H1 (cell line): ENCODE measurements at places on chromosomes 4 and X. TPM values are rescaled to one million over a fixed set of nuclear protein-coding genes. Genes with fewer than 3 reads are reported as not detected.

- no peak for DNase-seq
- no peak overlapping the region for H3K4me3 ChIP-seq
- H3K36me3 ChIP-seq: no peaks in the 10 kb centered on the region
- H3K27ac ChIP-seq: no peak overlapping the region
Measured at GRCh38 chr4:140052050-140052449, 101.9 kb downstream of the MAML3 start.

- no peaks in the 10 kb centered on the region for H3K4me1 ChIP-seq
- no peak overlapping the region for H3K4me3 ChIP-seq
- DNase-seq: no peak
- no peaks in the 10 kb centered on the region for H3K27me3 ChIP-seq
- no peak overlapping the region for H3K27ac ChIP-seq
Measured at GRCh38 chrX:1215123-1215823, 2.8 kb upstream of the CRLF2 start.

DNA sequence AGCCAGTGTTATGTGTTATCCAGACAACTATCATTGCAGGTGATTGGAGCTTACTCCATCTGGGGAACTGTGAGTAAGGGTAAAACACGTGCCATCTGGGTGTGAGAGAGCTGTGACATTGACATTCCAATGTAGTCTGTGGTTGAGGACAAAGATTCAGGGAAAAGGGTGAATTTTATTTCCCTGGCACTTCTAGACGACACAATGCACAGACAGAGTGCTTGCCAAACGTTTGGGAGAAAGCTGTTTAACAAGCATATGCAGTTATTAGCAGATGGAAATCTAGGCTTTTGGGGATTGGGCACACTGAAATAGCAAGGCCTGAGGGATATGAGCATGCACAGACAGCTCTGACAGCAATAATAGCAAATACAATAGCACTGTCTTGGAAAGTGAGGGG lies 21.3 kb upstream of the CTSO start:
- H3K4me1 ChIP-seq: no peaks in the 10 kb centered on the region
- H3K27me3 ChIP-seq: no peaks in the 10 kb centered on the region
- no peak overlapping the region for H3K4me3 ChIP-seq

- H3K4me3 ChIP-seq: no peak overlapping the region
- no peak overlapping the region for H3K27ac ChIP-seq
- H3K27me3 ChIP-seq: no peaks in the 10 kb centered on the region
Measured at GRCh38 chrX:46278572-46278971, 266.6 kb downstream of the ZNF674 start.

The CABS1 gene
- 0.03 TPM in 1 of 2 replicates, not detected in the other for polyA plus RNA-seq

GRCh38 chrX:24703185-24703494 lies 9.4 kb downstream of the POLA1 start:
- H3K27me3 ChIP-seq: no peaks in the 10 kb centered on the region
- DNase-seq: no peak
- H3K4me1 ChIP-seq: no peaks in the 10 kb centered on the region
- H3K27ac ChIP-seq: no peak overlapping the region

The SPACA5 gene
- polyA plus RNA-seq: 0.26 TPM in 1 of 2 replicates, not detected in the other

DNA sequence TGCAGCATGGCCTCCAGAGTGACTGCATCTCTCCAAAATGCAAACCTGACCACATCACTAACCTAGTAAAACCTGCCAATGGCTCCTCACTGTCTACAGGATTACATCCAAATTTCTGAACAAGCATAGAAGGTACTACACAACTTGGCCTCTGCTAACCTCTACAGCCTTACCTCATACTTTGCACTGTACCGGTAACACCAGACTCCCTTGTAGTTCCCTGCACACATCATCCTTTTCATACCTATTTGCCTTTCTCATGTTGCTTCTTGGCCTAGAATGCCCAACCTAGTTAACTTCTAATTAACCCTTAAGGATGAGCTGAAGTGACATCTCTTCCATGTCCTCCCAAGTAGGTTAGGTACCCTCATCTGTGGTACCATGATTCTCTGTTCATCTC lies 33.4 kb upstream of the KCNE5 start:
- H3K36me3 ChIP-seq: peaks cover 7% of the 10 kb centered on the region
- no peak for DNase-seq
- no peaks in the 10 kb centered on the region for H3K27me3 ChIP-seq
- H3K4me1 ChIP-seq: no peaks in the 10 kb centered on the region
- H3K4me3 ChIP-seq: no peak overlapping the region

- H3K36me3 ChIP-seq: no peaks in the 10 kb centered on the region
- H3K4me3 ChIP-seq: no peak overlapping the region
- H3K4me1 ChIP-seq: no peaks in the 10 kb centered on the region
- no peak for DNase-seq
- H3K27me3 ChIP-seq: no peaks in the 10 kb centered on the region
Measured at GRCh38 chrX:34218063-34218462, 85.9 kb upstream of the FAM47A start.

- H3K4me3 ChIP-seq: no peak overlapping the region
- no peak overlapping the region for H3K27ac ChIP-seq
- no peaks in the 10 kb centered on the region; the same call in 1 of the 2 replicates for H3K4me1 ChIP-seq
- no peak for DNase-seq
- no peaks in the 10 kb centered on the region for H3K36me3 ChIP-seq
- H3K27me3 ChIP-seq: no peaks in the 10 kb centered on the region
Measured at GRCh38 chr4:40406340-40406739, 71.2 kb downstream of the CHRNA9 start.

DNA sequence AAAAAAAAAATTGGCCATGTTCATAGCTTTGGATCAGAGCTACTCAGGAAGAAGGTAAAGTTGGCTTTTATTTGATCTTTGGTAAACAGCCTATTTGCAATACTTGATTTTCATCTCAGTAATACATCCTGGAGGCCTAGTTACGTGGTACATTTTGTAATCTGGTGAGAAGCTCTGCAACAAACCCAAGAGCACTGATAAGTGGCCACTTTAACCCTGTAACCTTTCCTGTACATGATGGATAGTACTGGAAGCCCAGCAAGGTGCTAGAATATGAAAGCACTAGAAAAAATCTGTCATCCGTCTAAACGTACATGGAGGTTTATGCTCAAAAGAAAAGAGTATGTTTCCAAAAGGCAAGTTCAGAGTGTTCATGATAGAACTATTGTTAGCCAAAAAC lies 88.3 kb upstream of the BMP2K start:
- H3K4me3 ChIP-seq: no peak overlapping the region
- H3K27me3 ChIP-seq: no peaks in the 10 kb centered on the region
- H3K27ac ChIP-seq: no peak overlapping the region
- no peak for DNase-seq
- no peaks in the 10 kb centered on the region for H3K4me1 ChIP-seq

DNA sequence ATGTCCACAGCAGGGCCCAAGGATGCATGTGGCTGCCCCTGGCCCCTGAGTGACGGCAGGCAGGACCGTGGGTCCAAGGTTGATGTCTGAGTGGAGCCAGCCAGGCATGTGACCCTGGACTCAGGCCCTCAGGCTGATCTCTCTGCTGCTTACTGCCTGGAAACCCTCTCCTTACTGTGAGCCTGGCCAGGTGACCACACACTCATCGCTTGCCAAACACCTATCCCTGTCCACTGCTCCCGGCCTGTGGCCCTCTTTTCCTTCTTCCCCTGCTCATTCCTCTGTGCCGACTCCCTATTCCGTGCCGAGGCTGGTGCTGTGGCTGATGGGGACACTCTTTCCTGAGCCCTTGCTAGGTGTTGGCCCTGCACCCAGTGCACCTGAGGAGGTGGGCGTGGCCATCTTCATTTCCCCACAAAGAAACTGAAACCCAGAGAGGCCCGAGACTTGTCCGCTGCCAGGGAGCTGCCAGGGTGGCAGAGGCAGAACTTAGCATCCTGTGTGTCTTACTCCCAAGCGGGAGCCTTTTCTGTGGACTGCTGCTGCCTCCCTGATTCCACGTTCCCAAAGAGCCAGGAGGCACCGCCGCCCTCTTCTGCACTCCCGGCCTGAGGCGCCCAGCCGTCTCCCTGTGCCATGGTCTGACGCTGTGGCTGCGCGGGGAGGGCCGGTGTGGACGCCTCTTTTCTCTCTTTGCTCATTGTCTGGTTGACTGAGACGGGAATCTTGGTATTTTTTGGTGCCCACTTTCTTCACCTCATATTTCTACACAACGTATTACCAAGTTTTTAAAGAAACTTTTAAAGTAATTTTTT lies 11.2 kb upstream of the RNF4 start:
- H3K27ac ChIP-seq: no peak overlapping the region
- peaks cover 10% of the 10 kb centered on the region; the same call in 1 of the 2 replicates for H3K27me3 ChIP-seq
- peaks cover 2% of the 10 kb centered on the region; the same call in 1 of the 2 replicates for H3K4me1 ChIP-seq
- H3K36me3 ChIP-seq: no peaks in the 10 kb centered on the region

DNA sequence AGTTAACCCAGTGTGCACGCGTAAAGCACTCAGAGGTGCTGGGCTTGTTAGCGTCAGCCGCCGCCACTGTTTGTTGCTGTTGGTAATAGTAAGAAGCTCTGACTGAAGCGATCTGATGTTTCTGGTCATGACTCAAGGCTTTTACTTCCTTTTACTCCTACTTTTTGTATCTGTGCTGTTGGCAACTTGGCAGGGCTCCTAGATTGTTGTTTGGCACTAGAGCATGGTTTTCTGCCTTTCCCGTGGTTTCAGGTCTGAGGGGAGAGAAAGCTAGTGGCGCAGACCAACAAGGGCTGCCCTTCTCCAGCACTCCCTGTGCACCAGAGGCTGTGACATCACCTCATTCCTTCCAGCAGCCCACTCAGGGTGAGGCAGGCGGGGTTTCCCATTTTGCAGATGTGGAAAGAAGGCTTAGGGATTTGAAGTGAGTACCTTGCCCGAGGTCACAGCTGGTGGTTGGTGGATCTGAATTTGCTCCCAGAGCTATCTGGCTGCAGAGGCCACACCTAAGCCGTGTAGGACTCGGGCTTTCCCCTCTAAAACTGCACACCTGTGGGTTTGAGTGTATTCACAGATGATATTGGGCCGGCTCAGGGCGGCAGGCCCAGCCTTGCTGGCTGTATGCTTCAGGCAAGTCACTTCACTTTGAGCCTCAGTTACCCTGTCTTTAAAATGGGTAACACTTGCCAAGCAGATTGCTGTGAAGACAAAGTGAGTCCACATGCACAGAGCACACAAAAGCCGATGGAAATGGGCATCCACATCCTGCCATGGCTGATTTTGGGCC lies 51.2 kb upstream of the TADA2B start:
- H3K36me3 ChIP-seq: peaks cover 18% of the 10 kb centered on the region
- DNase-seq: no peak
- H3K27me3 ChIP-seq: no peaks in the 10 kb centered on the region
- H3K4me3 ChIP-seq: no peak overlapping the region
- no peak overlapping the region for H3K27ac ChIP-seq
- H3K4me1 ChIP-seq: peaks cover 12% of the 10 kb centered on the region

The TRIM75 gene
- not detected in 2 replicates for polyA plus RNA-seq

DNA sequence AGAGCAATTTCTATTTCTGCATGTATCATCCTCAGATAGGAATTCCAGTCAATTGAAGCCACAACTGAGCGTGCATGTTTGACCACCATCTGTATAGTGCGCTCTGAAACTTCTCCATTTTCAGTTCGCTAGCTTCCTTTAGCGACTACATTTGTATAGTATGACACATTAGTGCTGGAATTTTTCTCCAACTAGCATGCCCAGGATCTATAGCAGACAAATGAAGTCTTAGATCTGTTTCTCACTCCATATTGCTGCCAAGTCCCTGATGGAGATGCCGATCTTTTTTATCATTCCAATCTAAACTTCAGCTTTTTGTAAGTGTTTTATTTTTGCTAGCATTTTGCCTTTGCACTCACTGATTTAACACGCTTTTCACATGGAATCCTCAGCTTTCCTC lies 774.8 kb upstream of the TENM3 start:
- H3K4me1 ChIP-seq: no peaks in the 10 kb centered on the region

DNA sequence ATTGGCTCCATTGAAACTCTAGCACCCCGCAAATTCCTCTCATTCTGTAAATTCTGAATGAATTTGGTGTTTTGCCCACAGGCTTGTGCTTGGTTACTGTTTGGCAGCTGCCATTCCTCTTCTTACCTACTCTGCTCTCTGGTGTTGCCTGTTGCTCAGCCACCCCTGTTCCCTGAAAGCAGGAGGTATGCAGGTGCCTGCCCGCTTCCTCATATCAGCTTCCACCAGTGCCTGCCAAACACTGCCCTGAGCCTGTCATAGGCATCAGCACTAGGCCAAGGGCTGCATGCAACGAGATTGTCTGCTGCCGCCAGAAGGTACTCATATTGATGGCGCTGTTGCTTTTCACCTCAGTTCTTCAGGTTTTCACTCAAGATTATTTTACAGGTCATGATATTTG lies 978.1 kb downstream of the C4orf33 start:
- no peak for DNase-seq
- H3K27ac ChIP-seq: no peak overlapping the region
- H3K4me1 ChIP-seq: no peaks in the 10 kb centered on the region
- no peaks in the 10 kb centered on the region for H3K36me3 ChIP-seq
- H3K27me3 ChIP-seq: no peaks in the 10 kb centered on the region
- no peak overlapping the region for H3K4me3 ChIP-seq

GRCh38 chr4:109972786-109973528 lies 60.3 kb downstream of the EGF start:
- no peak overlapping the region; the same call in 1 of the 2 replicates for H3K27ac ChIP-seq
- peak overlapping the region; percentile 7; the same call in 1 of the 2 replicates for H3K4me3 ChIP-seq
- no peaks in the 10 kb centered on the region for H3K4me1 ChIP-seq
- no peaks in the 10 kb centered on the region for H3K27me3 ChIP-seq
- no peaks in the 10 kb centered on the region for H3K36me3 ChIP-seq

DNA sequence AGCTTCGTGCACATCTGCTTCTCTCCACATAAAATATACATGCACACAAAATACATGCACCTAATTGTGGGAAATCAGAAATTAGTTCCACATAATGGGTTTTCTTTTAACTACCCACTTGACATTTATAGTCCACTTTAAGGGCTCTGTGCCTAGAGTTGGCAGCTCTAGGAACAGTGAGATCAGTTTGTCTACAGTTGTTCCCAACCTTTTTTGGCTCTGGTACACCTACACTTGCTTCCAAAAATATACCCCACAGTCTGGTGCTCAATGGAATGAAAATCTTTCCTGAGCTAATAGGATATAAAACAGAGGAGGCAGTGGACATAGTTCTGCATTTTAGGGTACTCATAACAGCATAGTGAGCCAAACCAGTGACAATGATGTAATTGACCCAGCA lies 36.1 kb downstream of the HDAC8 start:
- H3K4me1 ChIP-seq: no peaks in the 10 kb centered on the region
- H3K4me3 ChIP-seq: no peak overlapping the region
- no peaks in the 10 kb centered on the region for H3K36me3 ChIP-seq
- H3K27ac ChIP-seq: no peak overlapping the region
- DNase-seq: no peak
- H3K27me3 ChIP-seq: no peaks in the 10 kb centered on the region

DNA sequence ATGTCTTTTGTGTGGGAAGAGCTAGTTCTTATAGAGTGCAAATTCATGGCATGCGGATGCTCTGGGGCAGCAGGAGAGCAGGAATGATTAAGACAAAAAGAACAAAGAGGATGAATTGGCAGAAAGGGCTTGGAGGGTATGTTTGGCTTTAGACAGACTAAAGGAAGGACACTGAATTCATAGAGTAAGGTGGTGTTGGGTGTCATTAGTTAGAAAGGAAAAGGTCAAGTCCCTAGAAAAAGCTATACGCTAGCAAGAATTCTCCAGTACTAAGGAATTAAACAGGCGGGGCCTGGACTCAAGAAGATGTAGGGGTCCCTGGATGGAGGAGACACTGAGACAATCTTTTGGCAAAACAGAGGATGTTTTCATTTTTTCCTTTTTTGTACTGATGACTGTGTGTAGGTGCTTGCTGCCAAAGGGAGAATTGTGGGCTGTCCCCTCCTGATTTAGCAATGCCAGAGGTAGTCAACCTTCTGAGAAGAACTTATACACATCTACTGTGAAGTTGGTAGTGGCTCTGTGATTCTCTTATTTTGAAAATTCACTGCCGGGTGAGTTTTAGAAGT lies 391.0 kb downstream of the SPRY1 start:
- no peak for DNase-seq
- peaks cover 3% of the 10 kb centered on the region for H3K4me1 ChIP-seq
- H3K4me3 ChIP-seq: no peak overlapping the region

The ACE2 gene
- 0.02 and 0.06 TPM in 2 replicates for polyA plus RNA-seq

The RAB41 gene
- polyA plus RNA-seq: not detected in 2 replicates
